Activated CD8-positive, alpha-beta memory T cell treated with anti-CD3 and anti-CD28 coated beads, Interleukin-2, amount 50 U/mL, for 48 hours (primary cell): ENCODE measurements at places on chromosomes 1 and 21.

DNA sequence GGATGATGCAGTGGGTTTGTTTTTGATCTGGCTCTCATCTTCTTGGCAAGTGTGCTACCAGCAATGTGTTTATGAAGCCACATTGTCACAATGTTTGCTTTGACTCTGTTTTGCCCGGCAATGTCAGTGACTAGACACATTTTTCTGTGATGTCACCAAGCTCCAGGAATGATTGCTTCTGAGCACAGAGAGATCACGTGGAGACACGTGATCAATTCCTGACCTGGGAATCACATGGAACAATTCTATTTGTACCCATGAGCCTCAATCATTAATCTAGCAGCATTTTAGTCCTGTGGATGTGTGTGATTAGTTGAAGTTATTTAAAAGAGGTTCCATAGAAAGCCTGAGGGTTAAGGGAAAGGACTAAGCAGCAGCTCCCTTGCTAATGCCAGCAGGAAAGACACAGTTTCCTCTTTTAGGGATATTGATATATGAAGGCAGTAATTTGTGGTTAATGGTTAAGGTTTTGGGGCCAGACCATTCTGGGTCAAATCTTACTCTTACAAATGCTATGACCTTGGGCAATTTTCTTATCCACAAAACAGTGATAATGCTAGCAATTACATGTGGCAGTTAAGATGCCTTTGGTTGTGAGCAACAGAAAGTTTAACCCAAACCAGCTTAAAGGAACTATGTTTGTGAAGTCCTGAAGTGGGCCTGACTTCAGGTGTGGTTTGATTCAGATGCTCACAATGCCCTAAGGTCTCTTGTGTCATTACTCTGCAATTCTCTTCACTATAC lies 59.0 kb downstream of the FASLG start:
- DNase-seq, result no peak

GRCh38 chr1:101241485-101242225 lies 4.8 kb downstream of the S1PR1 start:
- no peak for DNase-seq

- no peak for DNase-seq
Measured at GRCh38 chr21:42878678-42878992, 704 bp downstream of the WDR4 start.

DNA sequence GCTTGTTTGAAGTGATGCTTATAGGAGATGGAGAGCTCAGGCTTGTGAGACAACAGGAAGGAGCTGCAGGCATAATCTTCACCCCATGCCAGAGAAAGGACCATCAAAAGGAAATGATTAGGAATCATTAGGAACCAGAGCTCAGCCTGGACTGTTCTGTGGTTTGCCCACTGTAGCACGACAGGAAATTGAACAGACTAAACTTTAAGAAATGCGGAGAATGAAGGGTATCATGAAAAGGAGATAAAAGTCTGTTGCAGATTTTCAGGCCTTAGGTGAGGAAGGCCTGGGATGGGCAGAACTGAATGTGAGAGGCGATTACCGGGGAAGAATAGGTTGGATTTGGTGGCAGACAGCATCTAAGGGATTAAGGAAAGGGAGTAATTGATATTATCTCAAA lies 292.0 kb upstream of the PLXNA2 start:
- DNase-seq, result no peak

GRCh38 chr21:46061063-46061462 lies 36.8 kb upstream of the COL6A2 start:
- DNase-seq, result no peak

- no peak for DNase-seq
Measured at GRCh38 chr1:57963581-57963980, 539.7 kb upstream of the DAB1 start.

DNA sequence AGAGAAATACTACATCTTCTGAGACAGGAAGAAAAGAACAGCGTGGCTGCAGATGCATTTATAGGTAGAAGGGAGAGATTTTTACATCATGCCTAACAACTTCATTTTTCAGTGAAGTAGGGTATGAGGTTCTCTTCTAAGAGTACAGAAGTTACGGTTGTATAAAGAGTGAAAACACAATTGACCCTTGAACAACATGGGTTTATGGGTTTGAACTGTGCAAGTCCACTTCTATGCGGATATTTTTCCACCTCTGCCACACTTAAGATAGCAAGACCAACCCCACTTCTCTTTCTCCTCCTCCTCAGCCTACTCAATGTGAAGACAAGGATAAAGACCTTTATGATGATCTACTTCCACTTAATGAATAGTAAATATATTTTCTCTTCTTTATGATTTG lies 64.5 kb downstream of the RPAP2 start:
- no peak for DNase-seq

- no peak for DNase-seq
Measured at GRCh38 chr1:53672243-53672642, 66.7 kb downstream of the GLIS1 start.

DNA sequence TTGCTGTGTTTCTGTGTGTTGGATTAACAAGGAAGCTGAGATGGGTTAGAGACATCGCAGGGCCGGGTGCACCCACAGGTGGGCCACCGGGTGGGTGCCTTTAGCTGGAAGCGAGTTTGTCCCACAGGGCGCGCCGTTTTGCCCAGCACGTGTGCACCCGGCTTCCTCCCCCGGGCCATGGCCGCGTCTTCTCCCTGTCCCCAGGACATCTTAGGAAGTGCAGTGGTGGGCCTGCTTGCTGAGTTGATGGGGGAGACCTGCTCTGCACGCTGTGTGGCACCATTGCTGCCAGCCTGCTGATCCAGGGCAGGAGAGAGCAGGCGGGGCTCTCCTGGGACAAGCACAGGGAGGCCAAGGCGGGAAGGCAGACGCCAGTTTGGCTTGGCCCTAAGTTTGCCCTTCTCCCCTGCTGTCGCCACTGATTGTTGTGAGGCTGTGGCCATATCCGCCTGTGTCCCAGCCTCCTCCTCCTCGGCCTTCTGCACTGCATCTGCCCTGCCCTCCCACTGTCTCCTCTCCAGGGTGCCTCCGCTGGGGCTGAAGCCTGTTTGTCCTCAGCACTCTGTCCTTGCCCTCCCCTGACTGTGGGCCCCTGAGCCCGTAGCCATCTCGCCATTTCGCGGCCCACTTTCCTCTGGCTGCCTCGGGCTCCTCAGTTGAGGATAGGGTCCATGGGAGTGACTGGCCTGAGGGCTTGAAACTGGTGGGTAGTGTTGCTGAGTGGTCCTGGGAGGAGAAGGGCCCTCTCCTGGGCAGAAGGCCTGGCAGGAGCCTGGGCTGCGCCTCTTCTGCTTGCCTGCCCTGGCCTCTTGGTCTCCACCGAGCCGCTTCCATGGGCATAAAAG lies 47.6 kb downstream of the PKNOX1 start:
- no peak for DNase-seq

GRCh38 chr1:84330125-84330984 lies 28.8 kb downstream of the SAMD13 start:
- no peak for DNase-seq

- no peak for DNase-seq
Measured at GRCh38 chr1:119006406-119007279, 18.5 kb upstream of the TBX15 start.

GRCh38 chr21:44953628-44954021 lies 13.8 kb downstream of the SLX9 start:
- DNase-seq, result no peak

DNA sequence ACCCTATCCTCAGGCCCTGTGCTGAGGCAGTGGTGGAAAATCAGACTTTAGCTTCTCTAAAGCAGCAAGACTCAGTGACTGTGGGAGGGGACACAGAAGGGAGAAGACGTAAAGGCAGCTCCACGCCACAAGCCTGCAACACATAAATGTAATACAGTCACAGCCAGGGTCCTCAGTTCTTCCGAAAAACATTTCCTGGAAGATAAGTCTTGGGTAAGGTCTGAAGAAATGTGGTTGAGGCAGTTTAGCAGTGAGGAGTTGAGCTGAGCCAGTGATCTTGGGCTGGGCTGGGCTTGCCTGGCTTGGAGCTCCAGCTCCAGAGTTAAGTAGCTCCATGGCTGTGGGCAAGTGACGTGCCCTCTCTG lies 127.8 kb upstream of the ADAR start:
- DNase-seq, result no peak

DNA sequence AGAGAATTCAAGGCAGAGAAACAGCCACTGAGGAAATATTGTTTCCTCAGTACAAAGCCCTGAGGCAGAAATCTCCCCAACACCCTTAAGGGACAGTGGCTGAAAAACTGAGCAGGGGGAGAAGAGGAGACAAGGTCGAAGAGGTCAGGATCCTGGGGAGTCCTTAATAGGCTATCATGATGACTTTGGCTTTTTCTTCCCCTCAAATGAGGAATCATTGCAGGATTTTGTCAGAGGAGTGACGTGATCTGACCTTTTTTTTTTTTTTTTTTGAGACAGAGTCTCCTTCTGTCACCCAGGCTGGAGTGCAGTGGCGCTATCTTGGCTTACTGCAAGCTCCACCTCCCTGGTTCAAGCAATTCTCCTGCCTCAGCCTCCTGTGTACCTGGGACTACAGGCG lies 10.2 kb downstream of the MAP7D1 start:
- no peak for DNase-seq

DNA sequence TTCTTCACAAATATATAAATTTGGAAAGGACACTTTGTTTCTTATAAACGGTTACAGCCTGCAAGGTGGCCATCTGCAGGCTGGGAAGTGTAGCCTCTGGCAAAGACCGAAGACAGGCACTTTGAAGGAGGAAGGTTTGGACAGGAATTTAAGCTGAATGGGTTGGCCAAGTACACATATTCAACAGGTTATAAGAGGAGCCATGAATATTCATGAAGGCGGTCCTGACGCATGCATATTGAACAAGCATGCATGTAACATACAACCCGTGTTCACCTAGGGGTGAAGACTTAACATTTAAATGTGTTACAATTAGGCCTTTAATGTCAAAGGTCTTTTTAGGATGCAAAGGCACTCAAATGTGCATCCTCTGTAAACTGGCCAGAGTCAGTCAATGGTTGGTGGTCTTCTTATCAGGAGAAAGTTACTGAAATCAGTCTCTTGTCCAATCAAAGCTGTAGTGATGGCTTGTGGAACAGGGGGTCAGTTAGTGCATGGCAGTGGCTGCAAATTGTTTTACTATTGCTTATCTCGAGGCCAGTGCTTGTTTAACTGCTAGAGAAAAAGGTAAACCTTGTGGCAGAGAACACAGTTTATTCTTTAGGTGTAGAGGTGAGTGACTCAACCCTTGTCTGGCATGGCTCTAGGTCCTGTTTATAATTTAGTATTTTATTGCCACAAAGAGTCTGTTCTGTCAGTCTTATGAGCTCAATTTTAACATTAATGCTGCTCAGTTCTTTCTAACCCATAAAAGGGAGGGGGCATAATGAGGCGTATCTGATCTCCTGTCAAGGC lies 70.3 kb upstream of the F3 start:
- DNase-seq, result no peak

DNA sequence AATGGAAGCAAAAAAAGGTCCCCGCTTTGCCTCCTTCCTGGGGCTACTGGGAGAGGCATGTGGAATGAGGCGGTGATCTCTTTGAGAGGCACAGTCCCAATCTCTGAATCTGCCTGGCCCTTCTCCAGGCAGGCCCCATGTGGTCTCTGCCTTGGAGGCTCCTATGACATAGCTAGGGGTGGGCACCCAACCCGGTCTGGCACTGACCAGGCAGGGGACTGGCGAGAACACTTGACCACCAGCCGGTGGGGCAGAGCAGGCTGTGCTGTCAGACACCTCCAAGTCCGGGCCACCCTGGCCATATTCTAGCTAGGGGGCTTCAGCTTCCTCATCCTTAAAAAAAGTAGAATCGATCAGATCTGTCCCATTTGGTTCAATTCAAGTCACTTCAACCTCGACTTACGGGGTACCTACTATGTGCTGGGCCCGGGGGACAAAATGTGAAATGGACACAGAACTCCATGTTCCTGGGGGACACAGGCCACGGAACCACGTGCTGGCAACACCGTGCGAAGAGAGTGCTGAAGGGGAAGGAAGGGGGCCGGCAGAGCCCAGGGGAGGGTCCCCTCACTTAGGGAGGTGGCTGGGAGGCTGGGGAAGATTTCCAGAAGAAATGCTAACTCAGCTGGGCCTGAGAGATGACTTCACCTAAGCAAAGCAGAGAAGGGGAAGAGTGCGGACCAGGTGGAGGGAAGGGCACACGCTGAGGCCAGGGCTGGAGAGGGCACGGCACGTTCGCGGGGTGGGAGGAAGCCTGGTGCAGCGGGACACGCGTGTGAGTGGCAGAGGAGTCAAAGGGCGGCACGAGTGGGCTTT lies 33.3 kb downstream of the HSPG2 start:
- no peak for DNase-seq

DNA sequence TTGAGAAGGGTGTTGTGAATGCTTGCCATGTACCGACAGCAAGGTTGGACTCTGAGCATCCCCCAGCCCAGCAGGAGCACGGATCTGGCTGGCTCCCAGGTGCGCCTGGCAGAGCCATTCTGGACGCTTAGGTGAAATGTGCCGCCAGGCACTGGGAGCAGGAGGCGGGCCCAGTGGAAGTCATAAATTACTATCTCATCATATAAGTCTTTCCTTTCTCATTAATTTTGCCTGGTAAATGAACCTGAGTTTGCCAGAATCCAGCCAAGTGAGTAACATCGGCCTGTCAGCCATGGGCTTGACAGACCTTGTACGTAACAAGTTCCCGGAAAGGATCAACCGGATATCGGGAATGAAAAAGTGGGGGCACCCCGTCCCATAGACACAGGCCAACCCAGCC lies 179.5 kb upstream of the ARHGEF16 start:
- DNase-seq, result no peak

DNA sequence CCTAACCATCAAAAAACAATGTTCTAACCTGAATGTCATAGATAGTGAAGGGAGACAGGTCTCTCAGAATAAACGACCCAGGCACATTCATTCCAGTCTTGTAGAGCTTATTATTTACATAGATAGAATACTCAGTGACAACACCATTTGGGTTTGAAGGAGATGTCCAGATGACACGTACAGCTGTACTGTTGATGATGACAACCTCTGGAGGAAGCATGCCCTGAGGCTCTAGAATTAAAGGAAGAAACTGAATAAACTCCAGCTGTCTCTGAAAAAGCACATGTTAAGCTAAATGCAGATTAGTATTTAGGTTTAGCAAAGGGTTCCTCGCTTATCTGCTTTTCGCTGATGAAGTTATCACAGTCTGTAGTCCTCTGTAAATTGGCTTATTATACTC lies 277.2 kb downstream of the KCTD3 start:
- no peak for DNase-seq

DNA sequence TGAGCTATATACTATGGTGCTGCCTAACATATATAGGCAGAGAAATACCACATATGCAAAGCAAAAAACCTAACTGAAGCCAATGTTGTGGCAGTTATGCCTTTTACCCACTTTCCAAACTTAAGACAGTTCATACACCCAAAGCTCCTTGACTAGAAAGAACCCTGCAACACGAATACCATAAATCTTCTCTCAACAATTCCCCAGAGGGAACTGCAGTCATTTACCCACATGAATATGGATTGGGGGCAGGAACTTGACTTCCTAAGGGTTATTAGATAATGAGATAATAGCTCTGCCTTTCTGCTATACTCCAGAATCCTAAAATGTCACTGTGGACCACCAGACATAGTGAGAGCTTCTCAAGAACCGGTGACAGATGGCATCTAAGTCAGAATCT lies 2.9 kb upstream of the ASPM start:
- DNase-seq, result no peak

DNA sequence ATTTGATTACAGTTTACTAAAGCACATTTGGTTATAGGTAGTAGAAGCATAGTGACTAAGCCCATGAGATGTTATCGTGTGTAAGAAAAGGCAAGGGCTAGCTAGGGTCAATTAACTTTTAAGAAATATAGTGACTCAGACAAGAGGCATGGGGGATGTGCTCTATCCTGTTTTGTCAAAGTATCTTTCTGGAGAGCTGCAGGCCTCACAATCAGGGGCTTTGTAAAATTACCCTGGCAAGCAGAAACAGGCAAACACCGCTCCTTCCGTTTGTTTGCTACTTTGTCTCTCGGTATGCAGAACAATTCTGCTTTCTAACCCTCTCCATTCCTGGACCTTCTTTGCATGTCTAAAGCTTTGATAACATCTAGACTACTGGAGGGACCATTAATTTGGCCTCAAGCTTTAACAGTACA lies 26.1 kb upstream of the ZNF697 start:
- DNase-seq, result no peak
